ENCODE measurements at places on chromosomes 3 and 15.

- no peak for DNase-seq
Observed at GRCh38 chr3:19668163-19668562, 265.9 kb downstream of the EFHB start.

GRCh38 chr15:78671626-78672211 lies 30.7 kb upstream of the CHRNB4 start:
- no peak for DNase-seq

GRCh38 chr3:76561494-76562236 lies 478.2 kb upstream of the ROBO2 start:
- no peak for DNase-seq

DNA sequence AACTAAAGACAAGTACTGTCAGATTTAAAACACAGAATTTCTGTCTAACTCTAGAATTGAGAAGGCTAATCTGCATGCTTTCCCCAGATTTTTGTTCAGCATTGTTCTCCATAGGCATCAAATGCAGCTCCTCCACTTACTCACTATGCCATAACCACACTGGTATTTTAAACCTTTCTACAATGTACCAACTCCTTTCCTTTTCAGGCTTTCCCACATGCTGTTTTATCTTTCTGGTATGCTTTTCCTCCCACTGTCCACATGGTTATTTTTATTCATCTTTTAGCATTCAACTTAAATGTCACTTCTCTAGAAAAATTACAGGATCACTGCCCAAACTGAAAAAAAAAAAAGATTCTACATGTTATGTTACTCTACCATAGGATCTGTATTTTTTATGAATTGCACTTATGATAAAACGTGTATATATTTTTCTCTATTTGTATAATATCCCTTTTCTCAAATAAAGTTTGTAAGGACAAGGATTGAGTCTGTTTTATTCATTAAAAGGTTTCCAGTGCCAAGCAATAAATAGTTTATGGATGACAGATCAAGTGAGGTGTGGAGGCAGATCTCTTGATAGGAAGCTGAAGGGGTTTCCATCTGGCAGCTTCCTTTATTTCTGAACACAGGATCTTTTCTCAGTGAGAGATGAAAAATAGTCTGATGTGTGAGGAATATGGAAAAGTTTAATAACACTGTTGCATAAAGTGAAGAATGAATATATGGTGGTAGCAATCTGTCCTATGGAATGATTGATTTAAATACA lies 1064.5 kb downstream of the ZPLD1 start:
- DNase-seq = no peak

- DNase-seq = no peak
Observed at GRCh38 chr3:123326531-123326930, 122.4 kb downstream of the ADCY5 start.

DNA sequence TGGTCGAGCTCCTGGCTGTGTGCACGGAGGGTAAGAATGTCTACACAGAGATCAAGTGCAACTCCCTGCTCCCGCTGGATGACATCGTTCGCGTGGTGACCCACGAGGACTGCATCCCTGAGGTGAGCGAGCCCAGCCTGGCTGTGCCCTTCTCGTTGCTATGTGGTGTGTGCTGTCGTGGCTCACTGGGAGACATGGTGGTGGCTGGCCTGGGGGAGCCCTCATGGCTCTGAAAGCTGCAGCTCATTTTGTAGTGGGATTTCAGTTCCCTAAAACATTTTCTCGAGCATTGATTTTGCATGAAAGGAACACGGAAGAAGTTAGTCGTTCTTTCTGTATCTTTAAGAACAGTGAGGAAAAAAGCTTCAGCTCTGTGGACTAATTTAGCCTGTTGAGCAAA lies 200.5 kb downstream of the ITPR1 start:
- no peak for DNase-seq

GRCh38 chr15:88255484-88256278 lies 858 bp downstream of the NTRK3 start:
- DNase-seq = no peak

- no peak for DNase-seq
Observed at GRCh38 chr3:112132975-112133448, at the start of gene GCSAM. TSS of gene GCSAM (minus strand) at chr3:112133248. CDS start at chr3:112133120, 128 bp downstream.

DNA sequence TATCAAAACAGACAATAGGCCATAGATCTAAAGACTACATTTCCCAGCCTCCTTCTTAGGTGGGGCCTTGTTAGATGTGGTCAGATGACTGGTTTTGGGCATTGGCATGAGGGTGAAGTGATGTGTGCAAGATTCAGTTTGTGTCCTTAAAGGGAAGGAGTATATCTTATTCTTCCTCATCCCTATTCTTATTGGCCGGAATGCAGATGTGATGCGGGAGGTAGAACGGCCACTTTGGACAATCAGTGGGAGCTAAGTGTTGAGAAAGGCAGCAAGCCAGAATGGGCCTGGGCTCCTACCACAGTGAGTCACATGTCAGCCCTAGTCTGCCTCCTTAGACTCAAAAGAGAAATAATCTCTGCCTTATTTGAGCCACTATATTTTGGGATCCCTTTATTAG lies 89.8 kb upstream of the MEX3B start:
- DNase-seq = no peak

DNA sequence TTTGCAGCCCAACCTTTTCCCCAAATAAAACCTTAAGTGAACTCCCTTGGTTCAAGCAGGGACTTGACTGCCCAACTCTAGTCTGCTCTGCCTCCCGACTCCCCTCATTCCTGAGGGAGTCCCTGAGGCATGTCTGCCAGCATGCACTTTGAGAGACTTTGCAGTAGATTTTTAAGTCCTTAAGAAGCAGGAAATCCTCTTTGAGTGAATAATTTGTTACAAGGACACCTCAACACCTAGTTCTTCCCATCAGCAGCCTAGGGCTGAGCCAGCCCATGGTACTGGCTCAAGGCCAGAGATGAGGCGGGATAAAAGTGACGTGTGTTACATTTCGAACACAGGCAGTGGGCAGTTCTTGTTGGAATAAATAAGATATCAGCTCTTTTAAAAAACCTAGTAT lies 204.3 kb upstream of the SLC2A2 start:
- no peak for DNase-seq

DNA sequence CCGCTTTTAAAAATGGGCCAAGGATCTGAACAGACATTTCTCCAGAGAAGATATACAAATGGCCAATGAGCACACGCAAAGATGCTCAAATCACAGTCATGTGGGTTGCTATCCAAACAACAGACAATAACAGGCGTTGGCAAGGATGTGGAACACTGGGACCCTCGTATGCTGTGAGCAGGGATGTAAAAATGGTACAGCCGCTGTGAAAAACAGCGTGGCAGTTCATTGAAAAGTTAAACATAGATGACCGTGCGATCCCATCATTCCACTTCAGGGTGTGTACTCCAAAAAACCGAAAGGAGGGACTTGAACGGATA lies 6.7 kb upstream of the LRRC15 start:
- no peak for DNase-seq

DNA sequence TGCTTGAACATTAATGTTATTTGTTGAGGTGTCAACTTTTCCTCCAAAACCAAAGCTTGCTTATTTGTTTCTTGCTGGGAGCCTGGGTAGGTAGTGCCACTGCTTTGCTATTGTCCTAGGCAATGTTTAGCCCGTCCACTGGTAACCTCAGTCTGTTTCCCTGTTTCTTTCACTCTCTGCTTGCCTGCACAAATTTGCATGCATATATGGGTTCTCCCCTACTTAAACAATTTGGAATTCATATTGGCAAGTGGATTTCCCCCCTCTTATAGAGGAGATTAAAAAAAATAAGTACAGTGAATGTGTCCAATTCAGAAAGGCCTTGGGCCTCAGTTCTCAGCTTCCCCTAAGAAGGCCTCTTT lies 45.0 kb upstream of the BOC start:
- DNase-seq = no peak

- DNase-seq = no peak
Observed at GRCh38 chr3:69288161-69288895, 97.6 kb downstream of the FRMD4B start.

DNA sequence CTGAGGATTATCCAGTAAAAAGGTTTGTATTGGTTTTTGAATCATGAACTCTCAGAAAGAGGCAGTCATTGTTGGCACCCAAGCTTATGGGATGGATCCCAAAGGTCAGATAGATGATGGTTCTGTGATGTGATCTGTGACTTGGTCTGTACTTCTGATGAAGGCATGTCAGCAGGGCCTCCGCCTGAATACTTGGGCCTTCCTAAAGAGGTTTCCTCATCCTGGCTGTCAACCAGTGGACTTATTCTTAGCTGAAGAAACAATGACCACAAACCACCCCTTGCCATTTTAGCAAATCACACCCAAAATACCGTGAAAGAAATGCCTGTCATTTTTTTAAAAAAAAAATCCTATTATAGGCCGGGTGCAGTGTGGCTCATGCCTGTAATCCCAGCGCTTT lies 48.2 kb upstream of the SLC9A9 start:
- no peak for DNase-seq
